HCEC 1CT (cell line): ENCODE measurements at places on chromosomes 2 and 18.
A peak's percentile ranks its signal among the peaks of the same experiment; 100 is the strongest.

- DNase-seq, result no peak
Measured at GRCh38 chr2:69213201-69213600, 173.8 kb downstream of the GFPT1 start.

DNA sequence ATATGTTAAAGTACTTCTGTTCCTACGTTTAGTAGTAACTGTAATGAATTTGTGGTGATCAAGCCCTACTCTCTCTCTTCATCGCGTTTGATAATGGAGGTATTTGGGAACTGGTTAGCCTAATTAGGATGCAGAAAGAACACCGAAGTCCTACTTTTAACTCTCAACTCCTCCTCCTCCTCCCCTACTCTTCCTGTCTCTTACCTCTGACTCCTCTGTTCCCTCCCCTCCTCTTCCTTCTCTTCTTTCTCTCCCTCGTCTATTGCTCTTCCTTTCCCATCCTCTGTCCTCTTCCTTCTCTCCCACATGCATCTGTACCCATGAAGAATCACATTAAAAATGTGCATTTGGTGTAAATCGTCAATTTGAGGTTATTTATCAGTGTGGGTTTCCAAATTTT, 57.8 kb downstream of the RMDN2 start:
- no peak for DNase-seq

- no peak for DNase-seq
Measured at GRCh38 chr2:2866459-2866858, 511.2 kb downstream of the EIPR1 start.

GRCh38 chr2:186440506-186440905, 45.6 kb upstream of the ZC3H15 start:
- DNase-seq, result no peak

DNA sequence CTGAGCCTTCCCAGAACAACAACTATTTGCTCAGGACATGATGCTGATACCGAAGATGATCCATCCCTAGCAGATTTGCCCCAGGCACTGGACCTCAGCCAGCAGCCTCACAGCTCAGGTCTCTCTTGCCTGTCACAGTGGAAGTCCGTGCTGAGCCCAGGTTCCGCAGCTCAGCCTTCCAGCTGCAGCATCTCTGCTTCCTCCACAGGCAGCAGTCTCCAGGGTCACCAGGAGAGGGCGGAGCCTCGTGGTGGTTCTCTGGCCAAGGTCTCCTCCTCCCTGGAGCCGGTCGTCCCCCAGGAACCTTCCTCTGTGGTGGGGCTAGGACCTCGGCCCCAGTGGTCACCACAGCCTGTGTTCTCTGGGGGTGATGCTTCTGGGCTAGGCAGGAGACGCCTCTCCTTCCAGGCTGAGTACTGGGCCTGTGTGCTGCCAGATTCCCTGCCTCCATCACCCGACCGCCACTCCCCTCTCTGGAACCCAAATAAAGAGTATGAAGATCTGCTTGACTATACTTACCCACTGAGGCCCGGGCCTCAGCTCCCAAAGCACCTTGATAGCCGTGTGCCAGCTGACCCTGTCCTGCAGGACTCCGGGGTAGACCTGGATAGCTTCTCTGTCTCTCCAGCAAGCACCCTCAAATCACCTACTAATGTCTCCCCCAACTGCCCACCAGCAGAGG, 15.4 kb downstream of the CEP68 start:
- no peak for DNase-seq

- DNase-seq, result peak; percentile 86
Measured at GRCh38 chr2:41194230-41194629, 742.3 kb upstream of the SLC8A1 start.

DNA sequence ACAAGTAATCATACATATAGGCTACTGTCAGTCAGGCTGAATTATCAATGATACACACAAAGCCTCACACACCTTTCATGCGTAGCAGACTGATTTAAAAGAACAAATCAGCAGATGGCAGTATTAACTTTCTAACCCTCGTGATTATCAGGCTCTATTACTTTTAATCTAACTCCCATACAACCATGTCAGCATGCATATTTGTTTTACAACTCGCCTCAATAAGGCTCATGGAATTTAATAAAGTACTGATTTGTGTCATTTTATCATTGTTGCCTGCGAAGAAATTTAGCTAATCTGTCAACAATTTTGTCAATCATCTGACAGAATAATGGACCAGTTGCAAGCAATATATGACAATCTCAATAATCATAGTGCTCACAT, 82.8 kb downstream of the SLC25A12 start:
- DNase-seq, result peak; percentile 30

DNA sequence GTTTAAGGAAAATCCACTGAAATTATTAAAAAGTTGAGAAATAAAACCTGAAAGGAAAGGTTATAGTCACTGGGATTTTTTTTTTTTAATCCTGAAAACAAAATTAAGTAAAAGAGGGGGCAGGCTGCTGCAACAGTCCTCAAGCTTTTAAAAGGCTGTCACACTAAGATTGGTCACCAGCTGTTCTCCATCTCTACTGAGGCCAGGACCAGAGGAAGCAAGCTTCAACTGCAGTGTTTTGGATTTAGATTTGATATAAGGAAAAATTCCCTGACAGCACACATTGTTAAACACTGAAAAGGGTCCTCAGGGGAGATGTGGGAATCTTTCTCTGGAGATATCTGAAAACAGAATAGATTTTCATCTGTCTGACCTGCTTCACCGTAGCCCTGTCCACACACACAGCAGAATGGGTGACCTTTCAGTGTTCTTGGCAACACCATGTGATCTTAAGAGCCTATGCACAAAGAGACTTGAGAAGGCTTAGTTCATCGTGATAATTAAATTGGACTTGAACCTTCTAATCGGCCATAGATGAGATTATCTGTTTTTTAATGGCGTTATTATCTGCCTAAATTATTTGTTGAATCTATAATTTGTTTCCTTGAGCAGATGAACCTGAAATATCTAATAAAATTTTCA, 132.0 kb upstream of the BOD1L2 start:
- no peak for DNase-seq

DNA sequence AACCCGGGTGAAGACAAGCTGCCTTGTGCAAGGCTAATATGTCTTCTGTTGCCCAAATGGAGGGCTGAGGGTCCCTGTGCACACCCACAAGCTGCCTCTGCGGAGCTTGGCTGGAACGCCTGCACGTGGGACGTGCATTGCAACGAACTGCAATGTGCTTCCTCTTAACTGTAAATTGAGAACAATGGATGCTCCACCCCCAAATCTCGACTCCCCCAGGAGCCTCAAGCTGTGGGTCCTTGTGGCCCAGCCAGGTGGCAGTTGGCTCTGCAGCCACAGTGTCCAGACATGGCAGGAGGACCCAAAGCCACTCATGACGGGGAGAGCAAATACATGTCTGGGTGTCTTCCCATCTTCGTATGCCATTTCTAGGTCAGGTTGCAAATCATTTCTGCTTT, 90.1 kb downstream of the TWIST2 start:
- no peak for DNase-seq

GRCh38 chr2:120992791-120993555, 257.3 kb downstream of the GLI2 start:
- no peak for DNase-seq

DNA sequence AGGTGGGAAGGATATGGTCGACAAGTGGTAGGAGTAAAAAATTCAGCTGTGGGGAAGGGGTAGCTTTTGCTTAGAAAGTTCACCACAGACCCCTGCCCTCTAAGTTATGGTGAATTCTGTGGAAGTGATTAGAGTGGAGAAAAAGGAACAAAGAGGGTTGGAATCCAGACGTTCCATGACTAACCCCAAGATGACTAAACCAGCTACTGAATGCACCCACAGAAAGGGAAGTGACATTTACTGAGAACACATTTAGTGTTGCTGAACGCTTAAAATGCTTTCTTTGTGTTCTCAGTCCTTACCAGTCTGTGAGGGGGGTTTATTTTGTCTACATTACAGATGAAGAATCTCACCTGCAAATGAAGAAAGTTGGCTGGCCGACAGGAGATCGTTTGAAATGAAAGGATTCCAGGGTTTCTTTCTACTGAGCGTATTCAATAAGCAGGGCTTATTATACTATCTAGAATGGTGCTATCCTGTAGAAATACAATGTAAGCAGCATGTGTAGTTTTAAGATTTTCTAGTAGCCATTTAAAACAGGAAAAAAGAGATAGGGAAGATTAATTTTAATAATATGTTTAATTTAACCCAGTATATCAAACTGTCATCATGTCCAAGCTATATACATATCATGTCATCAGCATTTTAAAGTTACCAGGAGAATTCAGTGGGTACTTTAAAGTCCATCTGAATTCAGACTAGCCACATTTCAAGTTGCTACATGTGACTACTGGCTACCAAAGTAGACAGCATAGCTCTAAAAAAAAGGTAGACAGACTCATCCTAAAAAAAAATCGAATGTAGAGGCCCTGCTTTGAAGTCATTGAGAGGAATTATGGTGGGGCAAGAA, 60.1 kb downstream of the LIMS1 start:
- DNase-seq, result peak; percentile 90

GRCh38 chr2:27901234-27901633, 10.7 kb downstream of the BABAM2 start:
- DNase-seq, result no peak

DNA sequence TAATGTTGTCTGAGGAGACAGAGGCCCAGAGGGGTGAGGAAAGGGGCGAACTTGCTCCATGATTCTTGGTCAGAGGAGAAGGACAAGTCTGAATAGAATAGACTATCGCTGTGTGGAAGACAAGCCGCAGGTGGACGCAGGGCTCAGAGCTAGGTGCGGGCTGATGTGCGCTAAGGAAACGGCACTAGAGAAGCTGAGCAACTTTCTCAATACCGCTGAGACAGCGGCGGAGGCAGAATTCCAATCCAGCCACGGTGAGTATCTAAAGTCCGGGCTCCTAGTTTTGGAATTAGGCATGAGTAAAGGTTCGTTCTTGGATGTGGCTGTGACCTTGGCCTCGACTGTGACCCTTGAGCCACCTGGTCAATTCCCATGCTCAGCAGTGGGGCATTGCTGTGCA, 47.8 kb downstream of the CAPN13 start:
- no peak for DNase-seq

- no peak for DNase-seq
Measured at GRCh38 chr2:177343773-177344172, 48.8 kb upstream of the AGPS start.

- DNase-seq, result peak; percentile 67
Measured at GRCh38 chr2:197813093-197813787, 8.8 kb downstream of the PLCL1 start.

- no peak for DNase-seq
Measured at GRCh38 chr2:203126996-203127395, 111.8 kb upstream of the CYP20A1 start.

- DNase-seq, result no peak
Measured at GRCh38 chr2:10371441-10372196, 68.9 kb downstream of the HPCAL1 start.

GRCh38 chr2:178830451-178830850, 23.2 kb upstream of the TTN start:
- no peak for DNase-seq

GRCh38 chr2:15940661-15941480, 521 bp downstream of the MYCN start:
- no peak for DNase-seq

DNA sequence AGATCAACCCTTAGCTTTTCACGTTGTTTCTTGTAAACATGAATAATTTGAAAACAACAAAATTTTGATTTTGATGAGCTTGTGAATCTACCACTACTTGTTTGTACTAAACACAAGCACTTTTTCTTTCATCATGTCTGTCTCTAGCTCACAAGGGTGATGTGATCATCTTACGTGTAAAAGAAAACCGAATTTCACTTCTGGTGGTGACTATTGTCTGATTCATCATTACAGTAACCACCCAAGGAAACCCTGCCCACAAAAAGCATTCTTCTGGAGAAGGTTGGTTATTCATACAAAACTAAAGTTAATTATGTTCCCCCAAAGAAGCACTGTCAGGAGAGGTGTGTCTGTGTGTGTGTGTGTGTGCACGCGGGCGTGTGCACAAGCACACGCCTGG, 285.4 kb downstream of the ZNF516 start:
- DNase-seq, result peak; percentile 16

- DNase-seq, result no peak
Measured at GRCh38 chr2:151025816-151026215, 235.8 kb downstream of the RBM43 start.

DNA sequence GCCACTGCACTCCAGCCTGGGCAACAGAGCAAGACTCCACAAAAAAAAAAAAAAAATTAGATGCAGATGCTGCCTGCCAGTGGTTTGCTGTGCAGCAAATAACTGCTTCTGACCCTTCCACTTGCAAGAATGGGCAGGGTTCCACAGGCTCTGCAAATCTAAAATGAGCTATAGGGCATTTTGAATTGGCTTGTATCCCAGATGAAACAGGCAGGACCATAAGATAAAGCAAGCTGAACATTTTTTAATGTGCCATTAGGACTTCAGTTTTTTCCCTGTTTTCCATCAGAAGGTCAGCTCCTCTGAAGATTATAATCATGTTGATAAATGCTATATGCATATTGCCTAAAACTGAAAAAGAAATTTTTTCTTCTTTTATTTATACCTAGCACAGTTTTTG, 15.7 kb upstream of the FZD7 start:
- DNase-seq, result no peak

- DNase-seq, result no peak
Measured at GRCh38 chr2:189578272-189578950, 2.2 kb downstream of the SLC40A1 start.

GRCh38 chr2:97267411-97268074, 154.6 kb downstream of the ANKRD36 start:
- peak; percentile 0 for DNase-seq
